ENCODE measurements at places on chromosomes 7 and 10.

- no peak for DNase-seq
Observed at GRCh38 chr7:39414224-39415035, 151.8 kb upstream of the YAE1 start.

DNA sequence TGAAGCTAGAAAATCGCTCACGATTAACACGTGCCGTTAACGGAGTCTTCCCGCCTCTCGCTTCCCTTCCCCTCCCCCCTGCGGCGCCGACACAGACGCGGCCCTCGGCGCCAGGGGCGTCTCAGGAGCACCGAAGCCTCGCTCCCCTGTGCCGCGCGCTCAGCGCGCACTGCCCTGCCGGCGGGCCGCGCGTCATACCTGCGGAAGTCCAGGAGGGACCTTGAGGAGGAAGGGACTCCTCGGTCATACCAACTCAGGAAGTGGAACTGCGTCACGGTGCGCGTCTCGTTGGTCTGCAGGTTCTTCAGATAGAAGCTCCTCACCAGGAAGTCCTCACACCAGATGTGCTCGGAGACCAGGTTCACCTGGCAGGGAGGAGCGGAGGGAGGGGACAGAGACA lies 239.6 kb downstream of the DNAJB6 start:
- DNase-seq = no peak

DNA sequence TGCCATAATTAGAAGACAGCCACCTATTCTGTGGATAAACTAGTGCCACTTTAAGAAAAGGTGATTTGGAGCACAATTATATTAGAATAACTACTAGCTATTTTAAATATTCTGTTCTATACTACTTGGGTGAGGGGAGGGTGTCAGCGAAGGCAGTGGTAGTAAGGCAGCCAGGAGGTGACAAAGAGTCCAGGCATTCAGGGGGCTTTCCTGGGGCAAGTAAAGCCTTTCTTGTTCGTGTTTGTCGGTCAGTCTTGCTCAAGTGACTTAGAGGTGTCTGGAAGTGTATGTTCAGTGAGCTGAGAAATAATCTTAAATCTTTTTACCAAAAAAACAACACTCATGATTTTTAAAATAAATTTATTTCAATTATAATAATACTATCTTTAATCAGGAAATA lies 34.4 kb downstream of the ADD3 start:
- DNase-seq = no peak

GRCh38 chr10:73894245-73894971 lies 16.5 kb upstream of the PLAU start:
- DNase-seq = no peak

DNA sequence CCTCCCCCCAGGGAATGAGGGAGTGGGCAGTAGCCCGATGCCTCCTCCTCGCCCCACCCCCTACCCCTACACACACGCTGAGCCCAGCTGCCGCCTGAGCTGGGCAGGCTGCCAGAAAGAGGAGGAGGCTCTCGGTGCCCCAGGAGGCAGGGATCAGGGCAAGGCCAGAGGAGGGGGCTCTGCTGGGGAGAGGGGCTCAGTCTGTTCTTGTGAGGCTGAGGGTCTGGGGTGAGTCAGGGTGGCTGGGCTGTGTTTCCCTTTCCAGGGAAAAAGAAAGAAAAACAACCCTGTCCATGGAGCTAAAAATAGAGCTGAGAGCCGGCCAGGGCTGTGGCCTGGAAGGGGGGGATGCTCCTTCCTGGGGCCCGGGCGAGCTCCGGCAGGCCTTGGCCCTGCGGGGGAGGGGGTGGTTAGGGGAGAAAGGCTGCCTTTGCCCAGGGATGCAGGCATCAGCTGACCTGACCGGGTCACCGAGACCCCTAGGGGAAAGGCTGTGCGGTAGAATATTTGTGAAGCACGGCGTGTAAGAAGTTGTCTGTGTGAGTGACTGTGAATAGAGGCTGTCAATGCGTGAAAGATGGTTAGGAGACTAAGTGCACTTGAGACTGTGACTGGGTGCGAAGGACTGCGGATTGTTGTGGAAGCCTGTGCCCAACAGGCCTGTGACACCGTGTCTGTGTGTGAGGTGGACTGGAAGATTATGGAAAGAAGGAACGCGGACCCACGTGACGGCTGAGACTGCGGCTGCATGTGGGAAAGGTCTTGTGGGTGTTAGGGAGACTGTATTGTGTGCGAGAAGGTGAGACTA lies 1.2 kb upstream of the LZTS2 start:
- peak; percentile 92 for DNase-seq

GRCh38 chr7:33728873-33729551 lies 176.3 kb upstream of the BMPER start:
- DNase-seq = no peak
